ENCODE measurements at places on chromosomes 4 and X.
A peak's percentile ranks its signal among the peaks of the same experiment; 100 is the strongest.

- H3K4me3 ChIP-seq: no peak overlapping the region
- no peaks in the 10 kb centered on the region for H3K36me3 ChIP-seq
- no peak overlapping the region for H3K27ac ChIP-seq
- H3K4me1 ChIP-seq: no peaks in the 10 kb centered on the region
Observed at GRCh38 chr4:175934506-175934905, 122.4 kb upstream of the GPM6A start.

DNA sequence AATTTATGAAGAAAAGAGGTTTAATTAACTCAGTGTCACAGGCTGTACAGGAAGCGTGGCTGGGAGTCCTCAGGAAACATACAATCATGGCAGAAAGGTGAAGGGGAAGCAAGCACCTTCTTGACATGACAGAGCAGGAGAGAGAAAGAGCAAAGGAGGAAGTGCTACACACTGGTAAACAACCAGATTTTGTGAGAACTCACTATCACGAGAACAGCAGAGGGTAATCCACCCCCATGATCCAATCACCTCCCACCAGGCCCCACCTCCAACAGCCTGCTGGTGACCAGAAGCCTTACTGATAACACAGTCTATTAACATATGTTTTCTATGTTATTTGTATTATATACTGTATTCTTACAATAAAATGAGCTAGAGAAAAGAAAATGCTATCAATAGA lies 254.8 kb downstream of the PCDH10 start:
- no peaks in the 10 kb centered on the region for H3K4me1 ChIP-seq
- no peaks in the 10 kb centered on the region for H3K36me3 ChIP-seq
- H3K27me3 ChIP-seq: no peaks in the 10 kb centered on the region
- no peak overlapping the region for H3K4me3 ChIP-seq
- no peak for DNase-seq

- no peak for DNase-seq
- H3K36me3 ChIP-seq: no peaks in the 10 kb centered on the region
- no peak overlapping the region for H3K4me3 ChIP-seq
- H3K4me1 ChIP-seq: no peaks in the 10 kb centered on the region
Observed at GRCh38 chr4:134215620-134216344, 14.2 kb upstream of the PABPC4L start.

DNA sequence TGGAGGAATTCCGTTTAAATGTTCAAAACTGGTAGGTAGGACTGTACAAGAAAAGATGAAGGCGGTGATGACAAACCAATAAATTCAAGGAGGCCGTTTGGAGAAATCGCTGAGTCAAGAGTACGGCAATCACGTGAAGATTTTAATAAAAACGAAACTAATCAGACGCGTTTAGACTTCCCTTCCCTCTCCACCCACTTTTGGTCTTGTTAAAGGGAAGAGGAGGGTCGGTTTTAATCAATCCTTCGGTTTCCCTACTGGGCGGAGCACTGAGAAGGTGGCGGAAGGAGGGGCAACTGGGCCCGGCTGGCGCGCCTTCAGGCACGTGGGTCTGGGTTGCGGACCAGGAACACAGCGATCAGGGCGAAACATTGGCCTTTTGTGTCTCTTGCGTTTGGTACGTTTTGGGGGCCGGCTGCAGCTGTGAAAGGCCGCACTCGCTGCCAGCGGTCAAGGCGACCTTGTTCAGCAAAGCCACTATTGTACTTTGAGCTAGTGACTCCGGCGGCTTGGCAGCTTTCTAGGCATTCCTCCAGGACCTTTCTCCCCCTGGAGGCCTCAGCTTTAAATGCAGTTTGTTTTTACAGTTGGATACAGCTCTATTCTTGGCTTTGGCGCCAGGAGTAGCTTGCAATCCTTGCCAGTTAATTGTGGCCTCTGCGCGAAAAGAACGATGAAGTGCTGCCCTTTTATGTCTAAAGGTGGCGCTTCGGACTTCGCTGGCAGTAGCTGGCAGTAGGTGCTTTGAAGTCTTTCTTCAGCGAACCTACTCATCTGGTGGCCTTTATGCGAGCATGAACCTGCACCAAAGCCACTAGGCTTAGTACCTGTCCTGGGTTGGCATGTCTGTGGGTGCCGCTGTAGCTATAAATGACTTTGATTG lies 16.8 kb upstream of the LAMP2 start:
- H3K4me3 ChIP-seq: peak overlapping the region; percentile 61
- H3K27me3 ChIP-seq: no peaks in the 10 kb centered on the region
- no peaks in the 10 kb centered on the region for H3K36me3 ChIP-seq
- peak overlapping the region; percentile 93 for H3K27ac ChIP-seq
- DNase-seq: peak; percentile 88

GRCh38 chr4:6889101-6889735 lies 20.4 kb upstream of the TBC1D14 start:
- H3K27ac ChIP-seq: no peak overlapping the region
- no peak for DNase-seq
- no peaks in the 10 kb centered on the region for H3K27me3 ChIP-seq
- H3K4me3 ChIP-seq: no peak overlapping the region
- no peaks in the 10 kb centered on the region for H3K36me3 ChIP-seq

DNA sequence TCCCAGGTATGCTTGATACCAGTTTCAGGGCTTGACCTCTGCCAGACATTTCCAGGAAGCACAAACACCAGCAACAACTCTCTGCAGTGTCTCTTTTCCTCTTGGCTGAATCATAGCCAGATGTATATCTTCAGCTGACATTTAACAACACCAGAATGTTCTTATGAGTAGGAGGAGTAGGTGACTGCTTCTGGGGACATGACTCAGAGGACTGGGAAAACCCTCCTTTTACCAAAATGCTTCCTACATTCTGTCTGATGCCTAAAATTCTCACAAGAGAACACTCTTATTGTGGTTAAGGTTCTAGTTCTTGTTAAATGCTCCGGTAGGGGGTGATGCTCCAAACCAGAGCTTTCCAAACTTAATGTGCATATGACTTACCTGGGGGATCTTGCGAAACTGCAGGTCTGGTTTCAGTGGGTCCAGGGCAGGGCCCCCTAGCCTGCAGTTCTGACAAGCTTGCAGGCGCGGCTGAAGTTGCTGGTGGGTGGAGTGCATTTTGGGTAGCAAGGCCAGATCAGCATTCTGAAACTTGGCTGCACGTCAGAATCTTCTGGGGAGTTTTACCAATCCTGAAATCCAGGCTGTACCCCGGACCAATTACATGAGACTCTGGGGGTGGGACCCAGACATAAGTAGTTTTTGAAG lies 329.3 kb upstream of the RPS6KA3 start:
- no peaks in the 10 kb centered on the region for H3K4me1 ChIP-seq
- no peak overlapping the region for H3K4me3 ChIP-seq
- no peak for DNase-seq
- H3K27ac ChIP-seq: no peak overlapping the region
- H3K27me3 ChIP-seq: no peaks in the 10 kb centered on the region

GRCh38 chr4:24063731-24064130 lies 173.9 kb upstream of the PPARGC1A start:
- no peak overlapping the region for H3K27ac ChIP-seq
- DNase-seq: no peak
- no peaks in the 10 kb centered on the region for H3K27me3 ChIP-seq
- H3K4me1 ChIP-seq: no peaks in the 10 kb centered on the region

GRCh38 chr4:148944136-148944838 lies 502.1 kb upstream of the NR3C2 start:
- H3K4me1 ChIP-seq: no peaks in the 10 kb centered on the region
- no peaks in the 10 kb centered on the region for H3K27me3 ChIP-seq
- no peak for DNase-seq
- H3K36me3 ChIP-seq: no peaks in the 10 kb centered on the region

DNA sequence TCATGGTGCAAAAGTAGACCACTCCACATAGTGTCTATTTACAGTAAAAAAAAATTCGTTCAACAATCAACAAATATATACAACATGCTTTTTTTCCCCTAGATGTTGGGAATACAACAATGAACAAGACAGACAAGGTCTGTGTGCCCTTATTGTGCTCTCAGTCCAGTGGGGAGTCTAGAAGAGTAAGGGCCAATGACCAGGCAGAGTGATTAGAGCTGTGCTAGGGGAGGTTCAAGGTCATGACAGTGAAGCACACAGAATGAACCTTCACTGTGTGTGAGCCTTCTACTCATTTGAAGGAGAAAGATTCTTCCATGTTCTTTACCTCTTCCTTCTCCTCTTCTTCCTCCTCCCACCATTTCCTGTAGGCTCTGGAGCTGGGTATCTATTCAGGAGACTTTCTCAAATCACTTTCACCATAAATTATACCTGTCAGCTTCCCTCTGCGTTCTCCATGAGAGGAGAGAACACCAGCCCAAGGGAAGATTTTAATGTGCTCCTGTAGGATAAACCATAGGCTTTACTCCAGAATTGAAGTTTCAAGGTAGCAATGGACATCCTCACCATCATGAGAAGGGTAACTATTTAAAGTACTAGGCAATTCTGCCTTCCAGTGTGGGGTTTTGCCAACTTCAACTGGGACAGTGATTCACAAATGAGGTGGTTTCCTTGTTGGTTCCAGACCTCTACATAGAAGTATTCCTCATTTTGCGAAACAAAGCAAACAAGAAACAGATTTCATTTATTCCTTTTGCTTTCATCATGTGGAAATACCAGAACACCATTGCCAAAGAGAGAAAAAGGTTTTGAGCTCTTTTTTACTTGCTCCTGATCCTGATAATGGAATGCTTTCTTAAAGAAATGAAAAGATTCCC lies 246.9 kb upstream of the GPC4 start:
- H3K27me3 ChIP-seq: no peaks in the 10 kb centered on the region
- H3K36me3 ChIP-seq: no peaks in the 10 kb centered on the region
- no peak for DNase-seq
- H3K4me3 ChIP-seq: no peak overlapping the region
- H3K27ac ChIP-seq: no peak overlapping the region

DNA sequence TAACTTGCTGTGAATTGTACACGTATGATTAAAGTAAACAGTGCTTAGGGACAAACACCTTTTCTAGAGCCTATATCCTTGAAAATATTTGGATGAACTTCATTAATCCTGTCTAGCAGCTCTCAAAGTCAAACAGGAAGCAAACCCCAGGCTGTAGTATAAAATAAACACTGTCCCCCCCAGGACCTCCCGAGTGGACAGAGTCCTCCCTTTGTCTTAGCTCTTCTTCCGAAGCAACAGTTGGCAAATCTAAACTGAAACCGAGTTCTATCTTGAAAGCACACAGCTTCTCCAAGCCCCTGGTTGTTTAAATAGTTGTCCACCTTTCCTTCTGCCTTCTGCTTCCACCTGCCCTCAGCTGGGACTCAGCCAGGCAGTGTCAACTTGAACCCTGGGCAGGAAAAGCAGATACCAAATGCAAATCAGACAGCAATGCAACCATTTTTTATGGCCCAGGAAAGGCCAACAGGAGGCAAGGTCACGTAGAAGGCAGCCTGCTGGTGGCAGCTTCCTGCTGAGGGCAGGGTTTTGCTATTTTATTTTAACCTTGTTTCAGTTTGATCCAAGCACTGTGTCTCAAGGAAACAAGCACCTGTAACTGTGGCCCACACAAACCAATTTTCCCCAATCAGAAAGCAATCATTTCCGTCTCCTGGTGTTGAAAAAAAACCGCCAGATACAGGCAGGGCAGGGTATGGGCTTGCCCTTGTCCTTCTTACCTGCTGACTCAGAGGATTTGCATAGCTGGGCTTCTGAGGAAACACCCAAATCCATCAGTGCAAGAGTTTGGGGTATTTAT lies 110.3 kb upstream of the KIT start:
- H3K4me3 ChIP-seq: no peak overlapping the region
- H3K36me3 ChIP-seq: no peaks in the 10 kb centered on the region
- peak; percentile 64 for DNase-seq
- peaks cover 7% of the 10 kb centered on the region for H3K4me1 ChIP-seq

DNA sequence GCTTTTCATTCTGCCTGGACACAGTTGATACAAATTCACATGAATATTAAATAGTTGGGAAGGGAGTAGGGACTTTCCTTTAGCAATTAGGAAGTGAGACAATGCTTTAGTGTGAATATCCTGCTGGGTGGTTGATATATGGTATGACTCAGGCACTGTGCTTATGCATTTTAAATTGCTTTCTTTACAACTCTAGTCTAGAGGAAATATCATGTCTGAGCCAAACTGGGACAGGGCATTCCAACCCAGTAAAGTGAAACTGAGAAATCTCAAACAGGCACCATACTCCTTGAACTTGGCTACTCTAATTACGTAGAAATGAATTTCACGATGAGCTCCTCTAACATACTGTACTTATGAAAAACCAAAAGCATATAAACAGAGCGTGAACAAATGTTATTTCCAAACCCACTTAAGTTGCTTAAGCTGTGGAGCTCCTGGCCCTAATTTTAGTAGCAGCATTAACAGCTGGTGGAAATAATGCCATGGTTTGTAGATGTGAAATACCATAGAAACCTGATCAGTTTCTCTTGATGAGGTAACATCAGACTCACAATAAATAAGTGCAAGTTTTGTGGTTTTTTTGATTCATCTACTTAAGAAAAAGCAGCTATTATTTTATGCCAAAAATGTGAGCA lies 242.9 kb upstream of the GK2 start:
- no peaks in the 10 kb centered on the region for H3K27me3 ChIP-seq
- peak; percentile 1 for DNase-seq
- H3K36me3 ChIP-seq: no peaks in the 10 kb centered on the region
- no peak overlapping the region for H3K27ac ChIP-seq
